HT1080 (cell line): ENCODE measurements at places on chromosomes 12 and 14. TPM values are rescaled to one million over a fixed set of nuclear protein-coding genes. Genes with fewer than 3 reads are reported as not detected.

IFNG gene
- not detected in 2 replicates for total RNA-seq

KCNJ8 gene
- 1.6 and 2.0 TPM in 2 replicates for total RNA-seq

RAD51AP1 gene
- 28.7 and 38.0 TPM in 2 replicates for total RNA-seq

DNA sequence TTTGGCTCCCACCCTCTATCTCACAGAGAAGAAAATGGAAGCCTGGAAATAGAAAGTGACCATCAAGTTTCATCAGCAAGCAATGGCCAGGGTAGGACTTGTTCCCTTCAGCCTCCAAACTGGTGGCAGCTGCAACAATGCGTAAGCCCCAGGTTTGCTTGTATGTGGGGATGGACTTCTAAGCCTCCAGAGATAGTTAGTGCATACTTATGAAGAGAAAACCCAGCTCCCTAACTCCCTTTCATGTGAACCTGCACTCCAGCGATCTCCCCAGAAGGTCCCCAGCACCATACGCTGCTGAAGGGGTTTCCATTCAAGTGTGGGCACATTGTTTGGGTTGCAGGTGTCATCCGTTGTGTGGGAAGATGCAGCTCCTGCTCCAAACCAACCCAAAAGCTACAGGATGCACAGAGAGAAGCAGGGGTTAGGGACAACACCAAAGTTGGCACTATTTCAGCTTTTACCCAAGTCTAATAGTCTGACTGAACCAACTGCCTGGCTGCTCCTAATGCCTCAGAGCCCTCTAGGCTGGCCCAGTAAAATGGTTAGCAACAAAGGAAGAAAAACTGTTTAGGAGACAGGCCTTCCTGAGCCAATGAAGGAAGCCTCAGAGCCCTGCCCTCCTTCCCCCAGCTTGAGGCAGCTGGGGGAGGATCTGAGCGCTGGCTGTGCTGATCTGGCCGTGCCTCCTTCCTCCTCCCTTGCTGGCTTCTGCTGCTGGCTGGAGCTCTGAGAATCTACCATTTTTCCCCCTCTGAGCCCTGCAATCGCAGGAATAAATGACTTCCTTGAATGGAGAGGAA lies 12.3 kb downstream of the ZFP36L1 start:
- DNase-seq, result peak; percentile 60

GRCh38 chr14:68322940-68323620 lies 469.8 kb downstream of the ZFP36L1 start:
- no peak for DNase-seq

DNA sequence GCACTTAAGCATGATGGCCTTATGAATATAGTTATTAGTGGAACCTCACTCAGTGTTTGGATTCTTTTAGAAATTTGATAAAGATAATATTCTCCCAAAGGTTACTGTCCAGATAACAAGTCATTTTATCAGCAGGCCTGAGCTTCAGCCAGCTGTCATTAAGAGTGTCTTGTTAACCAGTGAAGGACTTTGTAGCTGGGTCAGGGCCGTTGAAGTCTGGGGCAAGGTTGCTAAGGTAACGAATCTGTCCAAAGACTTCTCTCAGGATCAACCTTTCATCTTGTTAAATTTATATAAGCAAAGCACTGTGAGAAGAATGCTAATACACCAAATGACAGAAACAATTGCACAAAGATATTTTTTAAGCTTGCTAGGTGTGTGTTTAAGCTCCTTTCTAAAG lies 271.3 kb upstream of the TMPO start:
- no peak for DNase-seq

DNA sequence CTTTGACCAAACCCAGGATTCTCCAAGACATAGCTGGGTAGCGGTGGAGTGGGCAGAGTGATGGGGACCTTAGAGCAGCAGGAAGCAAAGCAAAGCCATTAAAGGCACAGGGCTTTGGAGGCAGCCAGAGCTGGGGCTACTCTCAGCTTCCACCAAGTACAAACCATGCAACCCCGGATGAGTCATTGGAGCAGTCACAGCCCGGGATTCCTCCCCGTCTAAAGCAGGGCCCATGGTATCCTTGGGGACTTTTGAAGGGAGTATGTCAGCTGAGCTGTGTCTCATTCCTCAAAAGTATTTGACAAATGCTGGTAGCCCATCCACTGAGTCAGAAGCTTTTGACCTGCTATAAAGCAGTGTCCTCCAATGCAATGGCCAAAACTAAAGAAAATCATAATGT lies 9.7 kb upstream of the IFI27 start:
- DNase-seq, result peak; percentile 74
